Activated CD8-positive, alpha-beta T cell treated with anti-CD3 and anti-CD28 coated beads for 36 hours (primary cell): ENCODE measurements at places on chromosomes 1 and 21. TPM values are rescaled to one million over a fixed set of nuclear protein-coding genes. Genes with fewer than 3 reads are reported as not detected.

Gene OR2L8
- 0.34 TPM for total RNA-seq

Gene TMEM82
- total RNA-seq, result not detected

Gene AUNIP
- total RNA-seq, result 8.8 TPM

Gene CYYR1
- total RNA-seq, result not detected

Gene CBS
- total RNA-seq, result 91.9 TPM

Gene ADORA1
- total RNA-seq, result not detected

Gene TNNT2
- total RNA-seq, result not detected

Gene CDKN2C
- total RNA-seq, result 20.7 TPM

Gene SORT1
- total RNA-seq, result 2.5 TPM

Gene PADI4
- total RNA-seq, result 1.8 TPM

Gene LEFTY2
- total RNA-seq, result not detected

GRCh38 chr1:36248250-36248894 lies 24.1 kb downstream of the THRAP3 start:
- H3K36me3 ChIP-seq, result peaks cover 31% of the 10 kb centered on the region
- no peak for DNase-seq
- peaks cover 52% of the 10 kb centered on the region for H3K4me1 ChIP-seq
- peak overlapping the region; percentile 76 for H3K27ac ChIP-seq
- H3K4me3 ChIP-seq, result no peak overlapping the region
- no peaks in the 10 kb centered on the region for H3K27me3 ChIP-seq

GRCh38 chr1:53804791-53805505 lies 33.1 kb downstream of the NDC1 start:
- no peak overlapping the region for H3K27ac ChIP-seq
- H3K36me3 ChIP-seq, result peaks cover 41% of the 10 kb centered on the region
- no peaks in the 10 kb centered on the region for H3K27me3 ChIP-seq
- H3K4me3 ChIP-seq, result no peak overlapping the region

- peak overlapping the region; percentile 99 for H3K4me3 ChIP-seq
- peak overlapping the region; percentile 86 for H3K27ac ChIP-seq
- H3K4me1 ChIP-seq, result peaks cover 70% of the 10 kb centered on the region
- no peak for DNase-seq
These were observed 3.8 kb downstream of the ZNF644 start for GRCh38 chr1:91018006-91018405.

- H3K27ac ChIP-seq, result no peak overlapping the region
- no peak overlapping the region for H3K4me3 ChIP-seq
- H3K27me3 ChIP-seq, result no peaks in the 10 kb centered on the region
- no peaks in the 10 kb centered on the region for H3K36me3 ChIP-seq
- no peaks in the 10 kb centered on the region for H3K4me1 ChIP-seq
These were observed 8.0 kb upstream of the PLCH2 start for GRCh38 chr1:2468041-2468472.

- peaks cover 71% of the 10 kb centered on the region for H3K36me3 ChIP-seq
- no peak overlapping the region for H3K4me3 ChIP-seq
- H3K4me1 ChIP-seq, result peaks cover 23% of the 10 kb centered on the region
- DNase-seq, result no peak
- no peak overlapping the region for H3K27ac ChIP-seq
These were observed 4.9 kb downstream of the RRP1 start for GRCh38 chr21:43794311-43794710.

- H3K4me3 ChIP-seq, result no peak overlapping the region
- H3K4me1 ChIP-seq, result no peaks in the 10 kb centered on the region
- H3K36me3 ChIP-seq, result no peaks in the 10 kb centered on the region
- no peaks in the 10 kb centered on the region for H3K27me3 ChIP-seq
These were observed 81.4 kb upstream of the SPAG17 start for GRCh38 chr1:118266436-118266835.

GRCh38 chr1:4801192-4801924 lies 146.9 kb downstream of the AJAP1 start:
- H3K36me3 ChIP-seq, result no peaks in the 10 kb centered on the region
- H3K27ac ChIP-seq, result no peak overlapping the region
- peaks cover 5% of the 10 kb centered on the region for H3K4me1 ChIP-seq
- H3K27me3 ChIP-seq, result peaks cover 8% of the 10 kb centered on the region

DNA sequence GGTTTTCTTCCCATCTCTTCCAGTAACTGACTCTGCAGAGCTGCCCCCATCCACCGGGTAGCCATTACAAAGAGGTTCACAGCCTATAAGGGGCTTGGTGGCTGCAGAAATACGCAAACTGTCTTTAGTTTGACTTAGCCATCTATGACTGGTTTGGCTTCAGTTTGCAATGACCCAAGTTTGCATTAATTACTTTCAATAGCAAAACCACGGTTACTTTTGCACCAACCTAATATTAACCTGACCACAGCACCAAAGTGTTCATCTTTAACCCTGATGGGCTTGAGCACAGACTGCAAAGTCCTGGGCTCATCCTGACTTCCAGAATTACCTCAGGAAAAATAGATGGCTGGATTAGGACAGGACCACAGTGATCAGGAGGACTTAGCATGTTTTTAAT lies 2.2 kb upstream of the HAO2 start:
- no peak overlapping the region for H3K4me3 ChIP-seq
- H3K36me3 ChIP-seq, result no peaks in the 10 kb centered on the region
- no peak overlapping the region for H3K27ac ChIP-seq
- peaks cover 12% of the 10 kb centered on the region for H3K27me3 ChIP-seq
- H3K4me1 ChIP-seq, result no peaks in the 10 kb centered on the region
- DNase-seq, result no peak

GRCh38 chr1:19113697-19114092 lies 96.4 kb downstream of the UBR4 start:
- H3K27me3 ChIP-seq, result no peaks in the 10 kb centered on the region
- no peaks in the 10 kb centered on the region for H3K4me1 ChIP-seq
- DNase-seq, result peak; percentile 61
- H3K27ac ChIP-seq, result no peak overlapping the region
- H3K36me3 ChIP-seq, result peaks cover 74% of the 10 kb centered on the region

- no peaks in the 10 kb centered on the region for H3K27me3 ChIP-seq
- H3K27ac ChIP-seq, result peak overlapping the region; percentile 86
- H3K4me1 ChIP-seq, result peaks cover 47% of the 10 kb centered on the region
- no peak for DNase-seq
- peak overlapping the region; percentile 40 for H3K4me3 ChIP-seq
These were observed 23.9 kb downstream of the CD2 start for GRCh38 chr1:116777831-116778830.

- peak; percentile 6 for DNase-seq
- H3K27me3 ChIP-seq, result no peaks in the 10 kb centered on the region
These were observed 490.8 kb upstream of the ADGRL4 start for GRCh38 chr1:79497193-79497773.

DNA sequence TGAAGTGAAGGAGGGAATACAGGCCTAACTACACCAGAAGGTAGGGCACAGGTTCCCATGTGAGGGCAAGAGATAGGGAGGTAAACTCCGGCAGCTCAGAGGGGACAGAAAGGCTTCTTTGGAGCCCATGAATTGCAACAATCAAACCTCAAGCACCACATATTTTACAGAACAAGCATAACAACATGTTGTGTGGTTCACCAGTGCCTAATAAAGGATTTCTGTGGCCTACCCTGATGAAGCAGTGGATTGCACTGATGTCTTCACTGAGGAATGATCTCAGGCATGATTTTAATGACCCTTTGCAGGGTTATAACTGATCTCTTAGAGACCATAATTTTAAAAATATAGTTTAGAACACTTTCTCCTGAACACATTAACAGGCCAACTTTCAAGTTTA lies 77.4 kb downstream of the RUNX1 start:
- H3K36me3 ChIP-seq, result peaks cover 12% of the 10 kb centered on the region
- H3K4me3 ChIP-seq, result no peak overlapping the region
- DNase-seq, result no peak
- H3K4me1 ChIP-seq, result peaks cover 87% of the 10 kb centered on the region

DNA sequence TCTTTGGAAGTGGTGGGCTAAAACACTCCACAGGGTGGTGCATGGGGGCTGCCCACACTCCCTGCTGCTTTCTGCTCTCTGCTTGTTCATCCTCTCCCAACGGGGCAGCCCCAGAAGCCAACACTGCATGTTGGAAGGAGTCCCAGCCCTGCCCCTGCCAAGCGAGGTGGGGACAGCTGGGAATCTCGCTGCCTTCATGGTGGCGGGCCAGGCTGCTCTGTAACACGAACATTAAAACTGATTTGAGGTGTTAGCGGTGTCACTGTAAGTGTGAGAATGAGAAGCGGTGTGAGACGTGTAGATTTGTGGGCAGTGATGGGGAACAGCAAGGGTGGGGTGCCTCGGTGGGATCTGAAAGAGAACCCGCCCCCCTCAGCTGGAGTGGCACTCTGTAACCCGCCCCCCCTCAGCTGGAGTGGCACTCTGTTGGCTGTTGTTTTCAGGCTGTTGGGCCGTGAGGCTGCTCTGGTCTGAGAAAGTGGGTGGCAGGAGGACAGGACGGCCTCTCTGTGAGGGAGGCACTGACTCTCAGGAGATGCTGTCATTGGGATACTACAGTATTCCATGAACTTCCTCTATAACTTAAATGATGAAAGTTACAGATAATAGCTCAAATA lies 80.9 kb downstream of the PCBP3 start:
- H3K36me3 ChIP-seq, result no peaks in the 10 kb centered on the region
- H3K27ac ChIP-seq, result no peak overlapping the region
- peaks cover 11% of the 10 kb centered on the region for H3K4me1 ChIP-seq
- no peak for DNase-seq
- peaks cover 2% of the 10 kb centered on the region for H3K27me3 ChIP-seq

GRCh38 chr1:179047636-179047997 lies 21.9 kb downstream of the FAM20B start:
- no peak overlapping the region for H3K27ac ChIP-seq
- H3K4me1 ChIP-seq, result peaks cover 4% of the 10 kb centered on the region
- no peak overlapping the region for H3K4me3 ChIP-seq
- H3K27me3 ChIP-seq, result no peaks in the 10 kb centered on the region
- no peak for DNase-seq

DNA sequence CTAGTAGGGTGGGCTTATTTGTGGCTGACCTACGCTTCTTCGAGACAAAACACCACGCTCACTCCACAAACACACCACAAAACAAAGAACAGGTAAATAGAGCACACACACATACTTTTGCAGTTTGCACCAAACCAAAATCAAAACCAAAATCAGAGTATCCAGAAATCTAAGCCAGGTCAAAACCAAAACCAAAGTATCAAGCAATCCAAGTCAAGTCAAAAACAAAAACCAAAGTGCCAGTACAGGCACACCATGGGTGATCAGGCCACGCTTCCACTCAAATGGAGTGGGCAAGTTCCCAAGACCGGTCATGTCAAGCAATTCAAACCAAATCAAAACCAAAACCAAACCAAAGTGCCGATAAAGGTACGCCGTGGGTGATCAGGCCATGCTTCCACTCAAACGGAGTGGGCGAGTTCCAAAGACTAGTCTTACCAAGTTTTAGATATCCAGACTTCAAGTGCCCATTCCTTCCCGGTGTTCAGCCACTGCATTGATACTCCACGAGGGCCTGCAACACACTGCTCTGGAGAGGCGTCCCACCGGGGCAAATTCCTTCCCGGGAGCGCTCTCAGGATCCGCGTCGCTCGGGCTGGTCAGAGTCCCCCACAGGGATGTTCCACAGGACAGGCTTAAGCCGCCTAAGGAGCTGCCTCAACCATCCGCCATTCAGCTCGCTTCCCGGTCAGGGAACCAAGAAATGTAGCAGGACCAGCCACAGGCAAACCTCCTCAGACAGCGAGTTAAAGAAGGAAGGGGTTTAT lies 169.1 kb downstream of the CDC7 start:
- peaks cover 1% of the 10 kb centered on the region for H3K27me3 ChIP-seq
- H3K4me1 ChIP-seq, result peaks cover 26% of the 10 kb centered on the region
- no peak for DNase-seq
- no peaks in the 10 kb centered on the region for H3K36me3 ChIP-seq
- H3K27ac ChIP-seq, result no peak overlapping the region

DNA sequence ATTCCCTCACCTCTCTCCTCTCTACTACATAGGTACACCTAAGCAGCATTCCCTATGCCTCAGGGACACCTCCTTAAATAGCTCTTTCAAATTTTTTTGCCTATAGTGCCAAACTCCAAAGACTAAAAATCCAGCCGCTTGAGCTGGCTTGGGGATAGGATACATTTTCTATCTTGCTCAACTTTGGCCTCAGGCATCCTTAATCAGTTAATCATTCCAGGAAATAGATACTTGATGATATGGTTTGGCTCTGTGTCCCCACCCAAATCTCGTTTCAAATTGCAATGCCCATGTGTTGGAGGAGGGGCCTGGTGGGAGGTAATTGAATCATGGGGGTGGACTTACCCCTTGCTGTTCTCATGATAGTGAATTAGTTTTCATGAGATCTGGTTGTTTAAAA lies 11.4 kb upstream of the PHGDH start:
- no peak overlapping the region for H3K4me3 ChIP-seq
- no peak for DNase-seq
- H3K36me3 ChIP-seq, result no peaks in the 10 kb centered on the region
- no peaks in the 10 kb centered on the region for H3K4me1 ChIP-seq
- peaks cover 18% of the 10 kb centered on the region for H3K27me3 ChIP-seq
- no peak overlapping the region for H3K27ac ChIP-seq

DNA sequence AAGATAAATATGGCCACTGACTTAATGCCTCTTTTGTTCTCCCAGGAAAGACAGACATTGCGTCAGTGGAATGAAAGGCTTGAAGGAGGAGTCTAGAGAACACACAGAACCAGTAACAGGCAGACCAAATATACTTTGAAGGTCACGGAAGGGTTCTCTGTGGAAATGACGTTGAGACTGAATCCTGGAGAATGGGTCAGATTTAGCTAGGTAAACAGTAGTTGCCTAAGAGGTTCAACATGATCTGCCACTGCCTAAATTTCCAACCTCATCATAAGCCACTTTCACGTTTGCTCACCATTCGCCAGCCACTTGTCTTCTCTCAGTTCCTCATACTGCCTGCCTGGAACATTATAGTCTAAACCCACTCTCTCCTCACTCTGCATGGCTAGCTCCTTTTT lies 20.5 kb downstream of the PLA2G4A start:
- H3K27ac ChIP-seq, result no peak overlapping the region
- H3K4me1 ChIP-seq, result no peaks in the 10 kb centered on the region
- no peak overlapping the region for H3K4me3 ChIP-seq
- peaks cover 10% of the 10 kb centered on the region for H3K27me3 ChIP-seq
- no peak for DNase-seq

DNA sequence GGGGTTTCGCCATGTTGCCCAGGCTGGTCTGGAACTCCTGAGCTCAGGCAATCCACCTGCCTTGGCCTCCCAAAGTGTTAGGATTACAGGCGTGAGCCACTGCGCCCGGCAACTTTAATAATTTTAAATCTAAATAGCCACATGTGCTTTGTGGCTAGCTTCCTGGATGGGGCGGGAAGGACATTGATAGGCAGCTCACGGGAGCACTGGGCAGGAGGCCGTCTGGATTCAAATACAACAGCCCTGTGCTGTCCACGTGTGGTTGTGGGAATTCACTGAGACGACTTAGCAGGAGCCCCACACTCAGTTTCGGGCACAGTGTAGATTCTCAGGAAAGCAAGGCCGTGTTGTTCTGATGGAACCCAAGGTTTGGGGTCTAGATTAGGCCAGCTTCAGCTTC lies 177.1 kb downstream of the ETS2 start:
- H3K4me3 ChIP-seq, result no peak overlapping the region
- peaks cover 48% of the 10 kb centered on the region for H3K27me3 ChIP-seq
- DNase-seq, result no peak
- no peaks in the 10 kb centered on the region for H3K36me3 ChIP-seq

- H3K27ac ChIP-seq, result no peak overlapping the region
- H3K4me1 ChIP-seq, result peaks cover 29% of the 10 kb centered on the region
- no peaks in the 10 kb centered on the region for H3K27me3 ChIP-seq
- H3K4me3 ChIP-seq, result no peak overlapping the region
These were observed 114.9 kb upstream of the HIVEP3 start for GRCh38 chr1:42033629-42034028.
